CD4-positive, alpha-beta T cell treated with Interleukin-6 at 100 ng/mL for 8 hours (primary cell): ENCODE measurements at places on chromosomes 5 and 9.

GRCh38 chr5:27612161-27612560, 573.8 kb upstream of the CDH9 start:
- DNase-seq, result no peak

GRCh38 chr5:83145882-83146331, 68.6 kb downstream of the XRCC4 start:
- DNase-seq, result no peak

DNA sequence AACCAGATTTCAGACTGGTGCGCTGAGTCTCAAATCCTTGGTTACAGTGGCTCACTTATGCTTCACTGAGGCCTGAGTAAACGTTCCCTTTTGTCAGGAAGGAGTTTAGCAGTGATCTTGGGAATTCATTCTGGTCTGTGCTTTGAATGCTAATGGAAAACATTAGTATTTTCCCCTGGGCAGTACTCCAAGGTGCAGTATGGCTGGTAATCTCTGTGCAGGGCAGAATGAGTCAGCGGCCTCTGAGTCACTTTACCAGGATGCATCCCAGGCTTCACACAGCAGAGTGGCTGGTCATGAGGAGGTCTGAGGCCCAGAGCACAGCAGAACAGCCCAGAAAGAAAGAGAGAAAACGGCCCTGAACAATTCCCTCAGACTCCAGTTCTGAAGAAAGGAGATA, 54.0 kb downstream of the PCA3 start:
- no peak for DNase-seq

GRCh38 chr9:112537561-112537960, 50.9 kb downstream of the KIAA1958 start:
- no peak for DNase-seq

GRCh38 chr5:3060283-3060682, 308.8 kb upstream of the IRX2 start:
- DNase-seq, result no peak

DNA sequence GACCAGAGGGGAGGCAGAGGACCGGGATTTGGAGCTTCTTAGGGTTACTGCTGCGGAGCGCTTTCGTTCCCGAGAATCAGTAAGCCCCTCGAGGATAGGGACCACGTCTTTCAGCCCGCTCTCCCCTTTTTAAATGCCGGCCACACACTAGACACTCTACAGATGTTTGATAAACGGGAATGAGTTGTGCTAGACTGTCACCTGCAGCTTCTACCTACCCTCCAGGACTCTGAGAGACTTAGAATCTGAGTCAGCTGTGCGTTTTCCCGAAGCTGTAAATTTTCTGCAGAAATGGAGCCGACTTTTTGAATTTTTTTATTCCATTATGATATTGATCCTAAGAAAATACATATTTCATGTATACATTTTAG, 670 bp downstream of the CCDC171 start:
- no peak for DNase-seq

DNA sequence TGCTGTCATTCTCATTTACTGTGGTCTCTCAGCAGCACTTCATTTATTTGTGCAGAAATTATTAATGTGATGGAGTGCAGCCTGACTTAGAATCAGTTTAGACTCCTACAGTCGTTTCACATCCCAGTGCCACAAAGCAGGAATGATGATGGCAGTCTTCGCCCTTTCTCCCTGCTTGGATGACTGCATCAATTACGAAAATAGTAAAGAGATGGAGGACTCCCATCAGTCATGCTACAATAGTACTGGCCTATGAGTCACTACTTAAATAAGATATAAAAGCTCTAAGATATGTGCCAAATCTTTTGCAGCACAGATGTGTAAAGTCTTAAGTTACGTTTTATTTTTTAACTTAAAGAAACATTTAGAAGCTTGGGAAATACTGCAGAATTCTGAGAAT, 263.9 kb downstream of the CHSY3 start:
- DNase-seq, result no peak

- DNase-seq, result no peak
Observed at GRCh38 chr9:112015149-112015548, 118.5 kb downstream of the UGCG start.

DNA sequence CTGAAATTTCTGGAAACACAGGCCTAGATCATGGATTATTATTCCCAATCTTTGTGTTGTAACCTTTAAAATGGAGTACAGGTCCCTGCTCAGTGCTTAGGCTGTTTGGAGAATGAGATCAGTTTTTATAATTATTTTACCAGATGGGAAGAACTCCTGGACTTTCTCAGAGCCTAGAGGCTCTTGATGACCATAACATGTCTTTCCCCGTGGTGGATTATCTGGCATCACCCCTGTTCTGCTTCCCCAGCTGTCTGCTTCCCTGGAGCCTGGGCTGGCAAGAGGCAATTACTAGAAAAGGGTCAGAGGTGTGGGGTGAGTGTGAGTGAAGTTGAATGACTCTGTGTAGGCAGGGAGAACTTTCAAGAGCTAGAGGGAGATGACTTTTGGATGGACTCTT, 143.0 kb downstream of the CARTPT start:
- DNase-seq, result no peak

DNA sequence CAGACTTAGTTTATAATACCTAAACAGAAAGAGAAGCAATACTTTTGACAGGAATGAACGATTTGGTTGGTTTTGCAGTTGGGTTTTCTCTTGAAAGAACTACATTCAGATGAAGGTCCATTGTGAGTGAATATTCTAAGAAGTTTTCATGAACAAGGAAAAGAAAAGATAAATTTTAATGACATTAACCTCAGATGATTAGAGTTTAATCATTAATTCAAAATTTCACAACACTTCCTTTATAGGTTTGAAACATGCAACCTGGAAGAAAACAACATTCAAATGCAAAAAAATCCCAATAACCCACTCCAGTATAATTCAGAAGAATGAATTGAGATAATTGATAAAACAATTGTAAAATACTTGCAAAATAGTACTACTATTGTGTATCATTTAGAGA, 23.8 kb downstream of the EQTN start:
- DNase-seq, result no peak

GRCh38 chr9:135456436-135457104, 23.0 kb upstream of the PPP1R26 start:
- no peak for DNase-seq

GRCh38 chr5:144201588-144201987, 30.9 kb downstream of the KCTD16 start:
- no peak for DNase-seq

DNA sequence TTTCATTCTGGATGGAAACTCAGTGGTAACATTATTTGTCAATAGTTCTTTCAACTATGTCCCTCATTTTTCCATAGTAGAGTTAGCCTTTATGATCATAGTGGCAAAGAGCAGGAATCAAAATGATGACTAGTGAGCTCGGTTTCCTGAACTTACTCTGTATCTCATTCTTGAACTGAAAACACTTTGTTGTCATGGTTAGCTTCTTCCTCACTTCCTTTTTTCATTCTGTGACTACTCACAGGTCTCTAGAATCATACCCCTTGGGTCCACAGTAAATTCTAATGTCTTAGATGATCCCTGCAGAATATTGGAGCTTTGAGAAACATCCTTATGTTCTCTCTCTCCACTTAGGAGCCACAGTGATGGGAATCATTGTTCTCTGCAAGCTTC, 29.4 kb upstream of the RECK start:
- no peak for DNase-seq

- no peak for DNase-seq
Observed at GRCh38 chr9:31759703-31760102, 624.7 kb upstream of the ACO1 start.

DNA sequence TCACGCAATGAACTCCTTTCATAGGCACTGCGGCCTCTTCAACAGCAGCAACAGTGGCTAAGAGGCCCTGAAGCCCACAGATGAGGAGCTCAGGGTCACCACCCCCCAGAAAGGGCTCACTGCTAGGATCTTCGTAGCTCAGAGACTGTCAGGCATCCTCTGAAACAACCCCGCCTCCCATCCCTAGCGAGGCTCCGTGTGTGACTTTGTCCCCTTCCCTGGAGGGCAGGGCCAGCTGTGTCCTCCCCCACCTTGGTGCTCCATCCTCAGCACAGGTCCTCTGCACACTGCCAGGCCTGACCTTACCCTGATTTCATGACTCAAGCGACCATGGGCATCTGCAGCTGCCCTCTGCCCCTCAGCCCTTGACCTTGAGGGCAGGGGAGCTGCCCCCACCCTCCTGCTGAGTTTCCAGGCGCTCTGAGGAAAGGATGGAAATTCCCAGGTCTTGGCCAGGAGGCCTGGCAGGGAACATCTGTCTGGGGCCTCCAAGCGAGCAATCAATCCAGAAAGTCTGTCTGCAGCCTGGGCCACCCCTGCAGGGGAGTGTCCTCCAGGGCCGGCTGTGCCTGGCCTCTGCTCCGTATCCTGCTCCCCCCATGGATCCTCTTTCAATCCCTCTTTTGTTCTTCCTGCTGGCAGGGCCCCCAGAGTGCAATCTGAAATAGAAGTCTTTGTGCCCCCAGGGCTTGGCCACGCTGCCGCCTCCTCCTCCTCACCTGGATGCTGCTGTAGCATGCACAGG, 6.8 kb upstream of the IRX4 start:
- no peak for DNase-seq

GRCh38 chr5:77294185-77294584, 83.7 kb downstream of the PDE8B start:
- DNase-seq, result no peak

GRCh38 chr9:115135821-115136778, 18.1 kb upstream of the TNC start:
- no peak for DNase-seq

GRCh38 chr5:176629853-176630680, at the start of the genes EIF4E1B and SNCB:
Gene EIF4E1B (plus strand): TSS chr5:176630675. CDS start chr5:176642788, 12,113 bp downstream.
Gene SNCB (minus strand): TSS chr5:176630534. CDS start chr5:176629654, 880 bp downstream.
- no peak for DNase-seq

DNA sequence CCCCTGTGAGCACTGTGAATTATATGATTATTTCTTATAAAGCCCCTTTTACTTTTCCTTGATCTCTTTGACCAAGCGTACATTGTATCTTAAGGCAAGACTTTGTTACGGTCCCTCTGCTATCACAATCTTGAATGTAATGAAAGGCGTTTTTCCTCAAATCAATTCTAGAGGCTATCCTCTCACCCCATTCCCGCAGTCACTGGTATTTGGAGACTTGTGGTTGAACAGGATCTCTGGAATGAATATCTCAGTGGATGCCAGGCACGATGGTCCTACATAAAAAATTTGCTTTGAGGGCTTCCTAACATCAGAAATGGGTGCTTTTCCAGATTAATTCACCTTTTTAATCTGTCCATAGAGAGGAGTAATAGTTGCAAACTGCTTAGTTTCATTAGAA, 151.4 kb upstream of the PAPPA start:
- no peak for DNase-seq
